ENCODE measurements at places on chromosomes 11 and 22.

DNA sequence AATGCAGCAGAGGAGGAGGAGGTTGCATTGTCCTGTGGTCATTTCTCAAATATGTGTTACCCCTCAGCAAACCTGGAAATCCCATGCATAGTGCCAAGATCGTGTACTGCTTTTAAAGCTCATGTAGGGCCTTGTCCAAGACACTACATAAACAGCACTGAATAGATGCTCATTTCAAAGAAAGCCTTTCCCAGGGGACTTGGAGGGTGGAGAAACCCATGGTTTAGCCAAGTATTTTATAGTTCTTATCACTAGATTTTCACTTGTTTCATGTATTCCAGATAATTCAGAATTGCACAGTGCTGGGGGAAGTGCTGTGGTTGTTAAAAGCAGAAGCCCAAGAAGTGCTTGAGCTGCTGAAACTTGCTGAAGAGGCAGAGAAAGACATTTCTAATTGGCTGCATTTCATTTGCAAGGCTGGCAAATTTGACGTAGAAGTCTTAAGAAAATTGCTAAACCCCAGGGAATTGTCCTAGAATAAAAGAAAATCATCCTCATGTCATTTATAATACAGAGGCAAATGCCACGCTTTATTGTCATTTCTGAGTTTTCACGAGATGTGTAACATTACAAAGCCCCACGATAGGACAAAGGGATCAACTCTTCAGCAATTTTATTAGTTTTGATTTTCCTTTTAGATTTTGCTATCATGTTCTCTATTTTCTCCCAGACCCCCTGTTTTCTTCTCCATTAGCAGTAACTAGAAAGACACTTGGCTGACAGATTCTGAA lies 20.1 kb downstream of the CSRP3 start:
- DNase-seq = no peak

GRCh38 chr11:14331476-14332136 lies 27.4 kb downstream of the RRAS2 start:
- no peak for DNase-seq

DNA sequence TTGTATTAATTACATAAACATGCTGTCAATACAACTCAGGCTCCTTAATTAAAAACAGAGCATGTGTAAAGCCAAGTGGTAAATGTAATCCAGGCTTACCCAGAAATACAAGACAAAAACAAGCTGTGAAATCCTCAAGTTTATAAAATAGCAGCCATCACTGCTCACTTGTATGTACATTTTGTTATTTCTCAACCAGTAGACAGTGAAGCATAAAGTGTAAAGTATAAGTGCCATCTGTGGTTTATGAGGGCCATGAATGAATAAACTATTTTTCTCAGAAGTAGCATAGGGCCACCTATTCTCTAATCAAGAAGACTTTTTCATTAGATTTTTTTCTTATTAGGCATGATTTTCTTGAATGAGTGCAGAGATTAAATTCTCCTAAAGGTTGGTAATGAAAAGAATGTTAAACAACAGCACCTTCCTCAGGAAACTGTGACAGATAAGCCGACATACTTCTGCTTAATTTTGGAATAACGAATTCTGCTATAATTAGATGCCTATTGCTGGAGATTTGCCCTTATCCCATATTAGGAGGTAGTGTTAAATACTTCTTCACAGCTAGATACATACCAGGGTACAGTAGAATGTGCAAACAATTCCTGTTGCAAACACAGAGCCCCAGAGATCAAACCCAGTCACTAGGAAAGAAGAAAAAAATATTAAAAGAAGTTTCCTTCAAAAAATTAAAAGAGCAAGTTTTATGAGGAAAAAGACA lies 13.0 kb downstream of the SLC5A12 start:
- no peak for DNase-seq

DNA sequence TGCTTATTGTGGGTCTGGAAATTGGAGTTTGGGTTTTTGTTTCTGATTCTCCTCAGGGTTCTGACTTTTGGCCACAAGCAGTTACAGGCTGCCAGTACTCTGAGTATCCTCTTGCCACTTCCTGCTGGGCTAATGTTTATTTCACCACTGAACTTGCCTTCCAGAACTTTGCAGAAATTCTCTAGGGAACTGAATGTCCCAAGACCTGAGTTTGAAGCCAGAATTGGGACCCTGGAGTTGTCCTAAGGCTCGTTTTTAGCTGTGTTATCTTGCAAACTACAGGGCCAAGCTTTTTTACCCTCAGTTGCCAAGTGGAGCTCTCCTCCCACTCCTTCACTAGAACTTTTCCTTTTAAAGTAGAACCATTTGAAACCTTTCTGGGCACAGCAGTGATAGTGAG lies 89.9 kb downstream of the FAT3 start:
- DNase-seq = no peak

GRCh38 chr11:134564472-134565200 lies 152.6 kb upstream of the B3GAT1 start:
- DNase-seq = no peak

- no peak for DNase-seq
These were observed 30.7 kb downstream of the PDE2A start for GRCh38 chr11:72643547-72643946.

DNA sequence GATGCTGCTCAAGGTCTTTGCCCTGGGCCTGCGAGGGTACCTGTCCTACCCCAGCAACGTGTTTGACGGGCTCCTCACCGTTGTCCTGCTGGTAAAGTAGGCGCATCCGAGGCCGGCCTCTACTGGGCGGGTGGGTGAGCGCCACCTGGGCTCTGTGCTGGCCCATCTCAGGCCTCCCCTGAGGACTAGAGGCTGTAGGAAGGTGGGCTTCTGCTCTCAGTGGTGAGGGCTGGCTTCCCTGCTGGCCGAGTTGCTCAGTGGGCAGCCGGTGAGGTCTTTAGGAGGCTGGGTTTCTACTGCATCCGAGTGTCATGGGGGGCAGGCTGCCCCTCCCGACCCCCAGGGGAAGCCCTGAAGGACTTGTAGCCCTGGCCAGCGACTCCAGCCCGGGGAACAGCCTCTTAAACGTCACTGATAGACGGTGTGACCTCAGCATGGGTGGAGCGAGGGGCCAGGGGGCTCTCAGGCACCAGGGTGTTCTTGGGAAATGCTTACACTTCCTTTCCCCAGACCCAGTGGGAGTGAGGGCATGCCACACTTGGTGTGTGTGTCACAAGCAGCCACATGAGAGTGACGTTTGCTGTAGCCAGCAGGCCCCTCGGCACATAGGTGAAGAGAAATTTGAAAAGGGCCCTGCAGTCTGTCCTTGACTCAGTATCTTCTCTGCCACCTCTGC lies 30.3 kb downstream of the TPCN2 start:
- no peak for DNase-seq

GRCh38 chr11:8665222-8665621 lies 17.2 kb downstream of the TRIM66 start:
- DNase-seq = no peak

- DNase-seq = peak; percentile 89
These were observed 1.1 kb downstream of the MTFP1 start for GRCh38 chr22:30426388-30427353.

DNA sequence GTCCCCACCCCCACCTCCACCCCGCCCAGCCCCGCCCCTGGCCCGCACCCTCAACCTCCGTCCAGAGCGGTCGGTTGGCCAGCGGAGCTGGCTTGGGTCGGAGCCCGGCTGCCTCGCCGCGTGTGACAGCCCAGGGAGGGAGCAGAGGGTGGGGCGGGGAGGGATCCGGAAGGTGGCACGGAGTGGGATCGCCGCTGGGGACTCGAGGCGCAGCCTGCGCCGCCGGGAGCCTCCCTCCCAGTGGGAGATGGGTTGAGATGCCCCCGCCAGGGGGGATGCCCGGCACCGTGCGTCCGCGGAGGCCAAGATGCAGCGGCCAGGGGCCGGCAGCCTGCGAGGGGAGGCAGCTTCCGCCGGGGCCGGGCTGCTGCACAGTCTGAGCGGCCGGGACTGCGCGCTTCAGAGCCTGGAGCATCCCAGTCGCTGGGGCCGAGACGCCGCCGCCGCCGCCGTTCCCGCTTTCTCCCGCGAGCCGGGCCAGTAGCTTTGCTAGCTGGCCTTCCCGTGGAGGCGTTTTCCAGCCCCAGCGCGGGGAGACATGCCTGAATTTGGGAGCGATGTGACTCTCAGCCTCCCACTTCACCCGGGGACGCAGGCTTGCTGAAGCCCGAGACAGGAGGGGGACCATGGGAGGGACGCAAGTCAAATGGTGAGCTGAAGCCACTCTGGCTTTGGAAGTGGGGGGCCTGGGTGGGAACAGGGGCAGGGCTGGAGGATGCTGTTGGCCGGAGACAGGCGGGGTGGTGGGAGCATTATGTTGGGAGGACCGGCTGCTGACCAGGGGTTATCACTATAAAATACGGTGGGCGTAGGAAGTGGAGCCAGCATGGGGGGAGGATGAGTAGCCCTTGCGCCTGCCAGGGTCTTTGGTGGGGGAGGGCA lies 40.2 kb downstream of the DIXDC1 start:
- DNase-seq = no peak

GRCh38 chr11:1542267-1542666 lies 29.8 kb downstream of the DUSP8 start:
- DNase-seq = no peak

GRCh38 chr11:120268686-120269085 lies 28.7 kb downstream of the POU2F3 start:
- no peak for DNase-seq

DNA sequence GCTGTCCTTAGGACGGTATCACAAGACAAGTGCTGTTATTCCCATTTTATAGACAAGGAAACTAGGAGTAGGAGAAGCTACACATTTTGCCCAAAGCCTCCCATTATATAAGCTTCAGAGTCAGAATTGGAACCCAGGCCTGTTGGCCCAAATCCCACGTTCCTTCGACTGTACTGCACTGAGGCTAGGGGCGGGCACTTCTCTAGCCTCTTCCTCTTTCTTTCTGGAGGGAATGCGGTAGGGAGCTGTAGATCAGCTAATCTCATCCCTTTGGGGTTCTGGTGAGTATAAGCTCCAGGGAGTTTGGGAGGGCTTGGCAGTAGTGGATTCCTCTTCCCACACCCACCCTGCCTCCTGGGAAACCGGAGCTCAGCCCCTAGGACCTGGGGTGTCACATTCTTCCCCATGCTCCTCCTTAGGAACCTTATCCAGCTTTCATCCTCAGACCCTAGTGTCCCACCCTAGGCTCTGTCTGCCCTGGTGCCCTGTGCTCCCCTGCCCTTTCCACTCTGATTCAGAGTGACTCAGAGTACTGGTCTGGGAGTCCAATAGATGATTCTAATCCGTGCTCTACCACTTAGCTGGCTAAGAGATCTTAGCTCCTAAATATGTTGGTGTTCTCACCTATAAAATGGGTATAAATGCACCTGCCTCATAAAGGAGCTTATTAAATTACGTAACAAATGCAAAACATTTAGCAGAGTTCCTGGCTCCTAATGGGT lies 29.3 kb downstream of the PHLDB1 start:
- DNase-seq = no peak

DNA sequence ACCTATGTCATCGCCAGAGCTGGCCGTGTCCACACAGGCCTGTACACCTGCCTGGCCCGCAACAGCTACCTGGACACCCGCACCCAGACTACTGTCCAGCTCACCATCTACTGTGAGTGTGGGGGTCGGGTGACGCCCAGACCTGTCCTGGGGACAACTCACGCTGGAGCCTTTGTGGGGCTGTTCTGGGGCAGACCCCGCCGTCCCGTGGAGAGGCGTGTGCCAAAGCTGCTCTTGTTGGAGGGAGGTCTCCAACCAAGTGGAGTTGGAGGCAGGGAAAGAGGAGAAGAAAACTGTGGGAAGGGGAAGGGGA lies 4.3 kb downstream of the VSIG10L2 start:
- DNase-seq = no peak

- DNase-seq = no peak
These were observed 3.9 kb upstream of the TRAF6 start for GRCh38 chr11:36513965-36514364.

GRCh38 chr11:60077981-60078380 lies 10.5 kb upstream of the MS4A2 start:
- no peak for DNase-seq

DNA sequence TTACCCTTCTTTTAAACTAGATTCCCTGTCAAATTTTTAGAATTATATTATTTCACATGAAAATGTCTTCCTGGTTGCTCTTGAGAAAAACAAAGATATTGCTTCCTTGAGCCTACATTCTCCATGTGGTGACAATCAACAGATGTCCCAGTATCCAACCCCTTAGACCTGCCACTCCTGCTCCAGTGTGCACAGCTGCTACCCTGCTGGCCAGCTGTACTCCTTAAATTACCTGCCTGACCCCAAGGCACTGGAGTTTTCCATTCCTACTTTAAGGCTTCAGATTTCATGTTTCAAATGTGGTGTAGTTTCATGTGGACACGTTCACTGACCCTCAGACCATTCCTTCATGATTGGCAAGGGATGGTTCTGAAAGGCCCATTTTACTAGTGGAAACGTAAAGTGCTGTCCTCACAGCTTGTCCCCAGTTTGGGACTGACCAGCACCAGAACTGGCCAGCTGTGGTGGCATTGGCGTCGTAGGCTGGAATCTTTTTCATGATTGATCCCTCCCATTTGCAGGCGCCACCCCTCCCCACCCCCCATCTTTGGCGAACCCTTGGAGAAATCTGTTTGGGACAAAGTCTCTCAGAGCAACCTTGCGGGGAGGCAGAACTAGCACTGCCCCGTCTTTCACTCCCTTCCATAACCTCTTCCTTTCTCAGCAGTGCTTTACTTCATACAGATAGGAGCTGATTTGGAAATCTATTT lies 123.5 kb downstream of the DBX1 start:
- no peak for DNase-seq

- DNase-seq = no peak
These were observed 693 bp upstream of the LINC01488 start for GRCh38 chr11:69480547-69481392.

DNA sequence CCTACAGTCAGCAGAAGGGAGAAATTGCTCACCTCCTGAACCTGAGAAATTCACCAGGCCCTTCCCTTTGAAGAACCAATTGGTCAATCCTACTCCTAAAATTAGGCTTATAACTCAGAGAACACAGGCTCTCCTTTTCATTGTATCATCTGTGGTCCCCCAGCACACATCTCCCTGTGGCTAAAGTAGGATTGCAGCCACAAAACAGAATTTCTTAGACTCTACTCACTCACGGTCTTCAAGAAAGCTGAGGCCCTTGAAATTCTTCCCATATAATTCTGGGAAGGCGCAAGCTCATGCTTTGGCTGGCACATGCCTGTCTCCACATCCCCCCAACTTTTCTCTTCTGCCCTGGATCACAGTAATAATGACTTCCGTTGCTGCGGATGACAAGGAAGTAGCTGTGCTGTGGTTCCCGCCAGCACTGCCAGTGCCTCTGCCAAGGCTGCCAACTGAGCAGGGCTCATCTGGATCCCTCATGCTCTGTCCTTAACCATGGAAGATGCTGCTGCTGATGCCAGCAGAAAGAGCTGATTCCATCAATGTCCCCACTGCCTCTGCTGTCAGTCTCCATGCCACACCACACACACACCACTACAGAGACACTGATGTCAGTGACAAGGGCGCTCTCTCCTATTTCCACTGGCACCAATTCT lies 200.6 kb upstream of the POU2AF2 start:
- no peak for DNase-seq

DNA sequence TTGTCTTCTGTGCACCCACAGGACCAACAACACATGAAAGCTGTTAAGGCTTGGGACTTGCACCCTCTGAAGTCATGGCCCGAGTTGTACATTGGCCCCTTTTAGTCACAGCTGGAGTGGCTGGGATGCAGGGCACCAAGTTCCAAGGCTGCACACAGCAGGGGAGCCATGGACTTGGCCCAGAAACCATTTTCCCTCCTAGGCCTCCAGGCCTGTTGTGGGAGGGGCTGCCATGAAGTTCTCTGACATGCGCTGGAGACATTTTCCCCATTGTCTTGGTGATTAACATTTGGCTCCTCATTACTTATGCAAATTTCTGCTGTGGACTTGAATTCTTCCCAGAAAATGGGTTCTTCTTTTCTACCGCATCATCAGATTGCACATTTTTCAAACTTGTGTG lies 48.8 kb upstream of the GLYAT start:
- DNase-seq = no peak
